ENCODE measurements at places on chromosomes 13 and 19.

GRCh38 chr13:73272831-73273230 lies 214.0 kb downstream of the KLF5 start:
- DNase-seq = no peak

GRCh38 chr19:39847525-39847924 lies 1.3 kb upstream of the FBL start:
- DNase-seq = peak; percentile 71

DNA sequence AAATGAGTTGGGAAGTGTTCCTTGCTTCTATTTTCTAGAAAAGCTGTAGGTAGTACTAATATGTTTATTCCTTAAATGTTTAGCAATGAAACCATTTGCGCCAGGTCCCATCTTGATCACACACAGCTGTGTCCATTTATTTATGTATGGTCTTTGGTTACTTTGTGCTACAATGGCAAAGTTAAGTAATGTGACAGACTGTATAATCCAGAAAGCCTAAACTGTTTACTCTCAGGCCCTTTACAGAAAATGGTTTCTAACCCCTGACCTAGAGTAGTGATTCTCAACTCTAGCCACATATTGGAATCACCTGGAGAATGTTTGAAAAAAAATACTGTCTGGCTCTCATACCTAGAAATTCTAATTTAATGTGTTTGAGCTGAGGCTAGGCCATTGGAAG lies 21.3 kb downstream of the SLC46A3 start:
- DNase-seq = no peak

DNA sequence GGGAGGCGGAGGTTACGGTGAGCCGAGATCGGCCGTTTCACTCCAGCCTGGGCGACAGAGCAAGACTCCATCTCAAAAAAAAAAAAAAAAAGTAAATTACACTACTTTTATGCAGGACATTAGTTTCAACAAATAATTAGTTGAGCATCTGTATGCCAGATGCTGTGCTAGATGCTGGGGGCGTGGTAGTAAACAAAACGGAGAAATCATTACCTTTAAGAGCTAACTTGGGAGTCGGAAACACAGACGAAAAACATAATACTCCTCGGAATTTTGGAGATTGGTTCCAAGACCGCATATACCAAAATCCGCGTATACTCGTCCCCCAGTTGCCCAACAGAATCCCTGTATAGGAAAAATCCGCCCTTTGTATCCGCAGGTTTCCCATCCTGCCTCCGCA lies 1.3 kb upstream of the DUS3L start:
- DNase-seq = no peak

DNA sequence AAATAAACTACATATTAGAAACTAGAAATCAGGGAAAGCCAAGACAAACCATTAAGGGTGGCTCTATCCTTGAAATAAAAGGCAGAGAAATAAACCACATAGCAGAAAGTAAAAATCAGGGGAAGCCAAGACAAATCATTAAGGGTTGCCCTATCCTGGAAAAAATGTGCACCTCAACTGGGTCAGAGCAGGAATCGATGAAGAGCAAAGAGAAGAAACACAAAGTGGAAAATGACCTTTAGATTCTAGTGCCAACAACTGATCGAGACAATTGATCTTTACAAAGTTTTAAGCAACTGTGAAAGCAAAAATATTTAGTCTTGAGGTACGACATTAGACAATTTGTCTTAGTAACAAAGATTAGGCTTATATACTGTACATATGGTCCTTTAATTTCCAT lies 26.6 kb downstream of the KLF12 start:
- no peak for DNase-seq

- DNase-seq = no peak
These were observed 16.8 kb downstream of the FPR2 start for GRCh38 chr19:51777570-51778462.

- DNase-seq = peak; percentile 28
These were observed 9.9 kb downstream of the LRFN1 start for GRCh38 chr19:39310558-39311311.

DNA sequence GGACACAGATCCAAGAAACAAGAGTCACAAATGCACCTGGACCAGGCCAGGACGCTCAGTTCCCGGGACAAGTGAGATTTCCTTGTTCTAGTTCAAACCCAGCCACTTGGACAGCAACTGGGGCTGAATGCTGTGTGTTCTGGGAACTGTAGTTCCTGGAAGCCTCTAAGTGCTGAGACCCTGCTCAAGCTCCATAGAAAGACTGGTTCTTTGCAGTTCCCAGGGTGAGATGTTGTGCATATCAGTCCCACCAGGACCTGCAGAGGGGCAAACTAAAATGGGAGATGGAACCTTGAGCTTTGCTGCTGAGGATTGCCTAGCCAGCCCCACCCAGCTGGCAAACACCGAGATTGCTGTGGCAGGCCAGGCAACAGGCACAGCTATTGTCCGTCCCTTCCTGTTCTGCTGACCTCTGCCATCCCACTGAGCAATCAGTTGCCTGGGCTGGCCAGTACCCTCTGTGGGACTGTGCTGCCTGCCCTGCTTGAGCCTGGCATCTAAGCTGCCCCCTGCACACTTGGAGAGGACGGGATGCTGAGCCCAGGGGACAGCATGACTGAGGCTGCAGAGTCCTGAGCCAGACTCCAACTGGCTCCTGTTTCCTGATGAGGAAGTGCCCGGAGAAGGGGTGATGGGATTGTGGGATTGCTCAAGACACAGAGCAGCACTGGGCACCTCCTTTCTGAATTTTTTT lies 1.4 kb upstream of the GIPC1 start:
- no peak for DNase-seq

- DNase-seq = no peak
These were observed 4.2 kb downstream of the PTPRS start for GRCh38 chr19:5336195-5336965.

- peak; percentile 92 for DNase-seq
These were observed 141.7 kb upstream of the SERP2 start for GRCh38 chr13:44231786-44232516.

DNA sequence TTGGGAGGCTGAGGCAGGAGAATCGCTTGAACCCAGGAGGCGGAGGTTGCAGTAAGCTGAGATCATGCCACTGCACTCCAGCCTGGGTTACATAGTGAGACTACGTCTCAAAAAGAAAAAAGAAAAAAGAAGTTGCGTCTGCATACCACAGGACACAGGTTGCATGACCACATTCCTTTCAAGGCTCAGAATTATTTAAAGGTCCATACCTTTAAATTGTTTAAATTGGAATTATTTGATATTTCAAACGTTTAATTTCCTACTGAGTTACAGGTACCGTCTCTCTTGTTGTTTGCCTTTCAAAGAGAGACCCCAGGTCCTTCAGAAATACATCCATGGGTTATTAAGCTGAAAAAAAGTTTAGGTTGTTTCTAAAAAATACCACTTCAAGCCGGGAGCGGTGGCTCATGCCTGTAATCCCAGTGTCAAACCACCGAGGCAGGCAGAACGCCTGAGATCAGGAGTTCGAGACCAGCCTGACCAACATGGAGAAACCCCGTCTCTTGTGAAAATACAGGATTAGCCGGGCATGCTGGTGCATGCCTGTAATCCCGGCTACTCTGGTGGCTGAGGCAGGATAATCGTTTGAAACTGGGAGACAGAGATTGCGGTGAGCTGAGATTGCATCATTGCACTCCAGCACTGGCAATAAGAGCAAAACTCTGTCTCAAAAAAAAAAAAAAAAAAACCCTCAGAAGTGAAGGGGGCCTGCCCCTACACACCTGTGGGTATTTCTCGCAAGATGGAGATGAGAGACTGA lies 18.6 kb downstream of the ZNF816 start:
- peak; percentile 81 for DNase-seq

DNA sequence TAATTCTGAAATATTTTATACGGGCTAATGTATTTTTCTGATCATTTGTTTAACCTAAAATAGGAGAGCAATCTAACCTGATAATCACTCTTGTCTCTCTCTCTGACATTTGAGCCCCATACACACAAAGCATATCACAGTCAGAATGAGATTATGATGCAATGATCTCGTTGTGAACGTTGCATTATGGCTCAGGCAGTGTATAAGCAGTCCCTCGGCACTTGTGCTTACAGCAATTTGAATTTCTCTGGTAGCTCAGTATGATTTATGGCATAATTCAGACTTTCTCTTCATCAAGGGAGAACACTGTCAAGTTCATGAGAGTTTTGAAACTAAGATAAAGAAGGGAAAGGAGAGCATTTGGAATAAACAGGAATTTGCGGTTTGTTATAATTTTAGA lies 256.1 kb downstream of the DACH1 start:
- no peak for DNase-seq

Measured in T47D (cell line).